Breast epithelium (tissue), 4 donors: ENCODE measurements at places on chromosomes 3 and 15. TPM values are rescaled to one million over a fixed set of nuclear protein-coding genes. Genes with fewer than 3 reads are reported as not detected.

C2CD4B gene
- total RNA-seq, result 2.5 TPM

UROC1 gene
- not detected for total RNA-seq

GRCh38 chr15:39886418-39886817, 33.6 kb downstream of the GPR176 start:
- H3K27ac ChIP-seq, result no peak overlapping the region
- no peaks in the 10 kb centered on the region for H3K36me3 ChIP-seq
- no peaks in the 10 kb centered on the region for H3K27me3 ChIP-seq
- no peaks in the 10 kb centered on the region for H3K4me1 ChIP-seq
- DNase-seq, result no peak
- no peak overlapping the region for H3K4me3 ChIP-seq

FEZF2 gene
- not detected for total RNA-seq

- H3K27me3 ChIP-seq, result no peaks in the 10 kb centered on the region
- H3K36me3 ChIP-seq, result no peaks in the 10 kb centered on the region
- H3K4me1 ChIP-seq, result no peaks in the 10 kb centered on the region
Observed at GRCh38 chr3:153334558-153334957, 172.5 kb downstream of the RAP2B start.

DNA sequence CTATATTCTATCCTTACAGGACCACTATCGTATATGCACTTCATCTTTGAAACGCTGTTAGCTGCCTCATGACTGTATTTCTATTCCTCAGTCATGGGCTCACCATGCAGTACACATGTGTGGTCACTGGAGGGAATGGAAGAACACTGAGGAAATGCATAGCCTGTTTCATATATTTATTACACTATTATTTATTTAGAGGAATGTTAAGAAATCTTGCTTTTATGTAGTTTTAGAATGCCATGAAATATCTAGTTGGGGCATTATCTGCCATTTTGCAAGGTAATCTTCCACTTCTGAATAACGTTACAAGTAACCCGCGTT, 155.7 kb downstream of the IGF1R start:
- H3K4me1 ChIP-seq, result no peaks in the 10 kb centered on the region
- no peaks in the 10 kb centered on the region for H3K27me3 ChIP-seq
- DNase-seq, result no peak
- no peaks in the 10 kb centered on the region for H3K36me3 ChIP-seq
- no peak overlapping the region for H3K27ac ChIP-seq

DNA sequence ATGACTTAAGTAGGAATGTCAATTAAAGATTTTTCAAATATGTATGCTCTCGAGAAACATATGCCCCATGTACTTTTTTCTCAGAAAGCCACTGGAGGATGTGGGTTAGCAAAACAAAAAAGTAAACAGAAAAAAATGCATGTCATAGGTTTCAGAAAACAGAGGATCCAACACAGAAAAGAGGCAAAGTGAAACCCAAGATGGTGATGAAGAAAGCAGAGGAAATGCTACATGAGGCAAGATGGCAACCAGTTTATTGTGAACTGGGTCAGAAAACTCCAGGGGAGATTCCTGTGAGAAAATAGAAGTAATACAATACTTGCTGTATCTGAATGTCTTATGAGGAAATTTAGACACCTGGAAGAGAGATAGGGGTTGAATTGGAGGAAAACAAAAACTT, 30.8 kb upstream of the EOMES start:
- no peaks in the 10 kb centered on the region for H3K36me3 ChIP-seq
- no peaks in the 10 kb centered on the region for H3K27me3 ChIP-seq
- no peak overlapping the region for H3K27ac ChIP-seq
- H3K4me3 ChIP-seq, result no peak overlapping the region
- H3K4me1 ChIP-seq, result no peaks in the 10 kb centered on the region

DNA sequence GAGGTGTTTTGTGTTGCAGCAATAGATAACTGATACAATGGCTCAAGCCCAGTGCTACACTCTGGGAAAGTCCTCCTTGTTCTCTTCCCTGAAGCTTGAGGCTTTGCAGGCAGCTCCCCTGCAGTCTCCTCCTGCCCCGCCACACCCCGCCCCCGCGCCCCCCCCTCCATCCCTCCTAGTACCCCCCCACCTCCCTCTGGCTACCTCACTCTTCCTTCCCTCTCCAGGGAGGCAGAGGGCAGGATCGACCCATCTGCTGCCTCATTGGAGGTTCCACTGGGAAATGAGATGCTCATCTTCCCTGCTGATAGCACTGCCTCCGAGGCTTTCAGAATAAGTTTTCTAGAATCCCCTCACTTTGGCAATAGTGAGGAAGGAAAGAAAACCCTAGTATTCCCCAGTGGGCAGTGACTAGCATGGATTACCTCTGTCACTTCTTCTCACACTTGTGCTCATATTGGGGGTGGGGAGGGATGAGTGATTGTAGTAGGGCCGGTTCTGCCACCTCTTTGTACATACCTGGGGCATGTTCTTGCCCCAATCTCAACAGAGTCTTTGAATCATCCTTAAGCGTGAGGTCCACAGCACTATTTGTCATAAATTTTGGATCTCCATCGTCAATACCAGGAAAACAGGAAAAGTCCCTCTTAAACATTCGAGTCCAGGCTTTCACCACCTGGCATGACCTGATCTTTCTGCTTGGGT, 16.3 kb upstream of the RAB7A start:
- no peak for DNase-seq
- no peaks in the 10 kb centered on the region for H3K4me1 ChIP-seq
- peak overlapping the region; percentile 58 for H3K27ac ChIP-seq
- no peaks in the 10 kb centered on the region for H3K27me3 ChIP-seq

PLSCR2 gene
- not detected for total RNA-seq

CAMK2N2 gene
- not detected for total RNA-seq

DNA sequence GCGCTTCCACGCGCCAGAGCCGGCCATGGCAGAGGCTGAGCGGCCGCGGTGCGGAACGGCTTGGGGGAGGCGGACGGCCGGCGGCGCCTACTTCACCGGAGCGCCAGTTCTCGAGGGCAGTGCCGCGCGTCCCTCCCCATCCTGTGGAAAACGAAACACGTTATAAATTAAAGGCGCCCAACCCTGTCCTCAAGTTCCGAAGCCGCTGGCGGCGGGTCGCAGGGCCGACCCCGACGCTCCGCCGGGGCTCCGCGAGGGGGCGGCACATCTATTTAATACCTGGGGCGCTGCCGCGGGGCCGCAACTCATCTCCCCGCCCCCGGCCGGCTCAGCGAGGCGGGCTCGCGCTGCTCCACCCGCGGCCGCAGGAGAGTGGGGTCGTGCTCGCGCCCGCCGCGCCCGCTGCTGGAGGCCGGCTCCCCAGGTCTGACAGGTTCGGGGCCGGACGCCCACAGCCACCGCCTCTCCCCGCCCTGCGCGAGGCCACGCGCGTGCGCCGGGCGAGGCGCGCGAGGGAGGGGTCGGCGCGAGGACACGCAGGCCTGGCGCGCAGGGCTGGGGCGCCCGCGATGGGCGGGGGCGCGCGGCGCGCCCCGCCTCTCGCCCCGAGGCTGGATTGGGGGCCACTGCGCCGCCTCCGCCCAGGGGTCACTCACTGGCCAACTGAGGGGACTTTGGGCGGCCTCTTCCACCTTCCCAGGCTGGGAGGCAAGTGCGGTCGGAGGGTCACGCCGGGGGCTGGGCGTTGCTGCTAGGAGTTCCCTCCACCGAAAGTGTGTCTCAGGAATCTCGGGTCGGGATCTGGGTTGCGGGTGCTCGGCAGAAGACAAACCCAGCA, at the start of gene SLC30A4:
TSS of gene SLC30A4 (minus strand) at position 428 of the 838 bp plus-strand sequence. CDS start at position 27, 401 bp downstream.
- peak within 1 kb of the TSS; percentile 80 for H3K4me3 ChIP-seq
- no peaks in the 10 kb centered on the region for H3K36me3 ChIP-seq
- H3K4me1 ChIP-seq, result no peaks in the 10 kb centered on the region
- no peaks in the 10 kb centered on the region for H3K27me3 ChIP-seq
- DNase-seq, result peak; percentile 58

DNA sequence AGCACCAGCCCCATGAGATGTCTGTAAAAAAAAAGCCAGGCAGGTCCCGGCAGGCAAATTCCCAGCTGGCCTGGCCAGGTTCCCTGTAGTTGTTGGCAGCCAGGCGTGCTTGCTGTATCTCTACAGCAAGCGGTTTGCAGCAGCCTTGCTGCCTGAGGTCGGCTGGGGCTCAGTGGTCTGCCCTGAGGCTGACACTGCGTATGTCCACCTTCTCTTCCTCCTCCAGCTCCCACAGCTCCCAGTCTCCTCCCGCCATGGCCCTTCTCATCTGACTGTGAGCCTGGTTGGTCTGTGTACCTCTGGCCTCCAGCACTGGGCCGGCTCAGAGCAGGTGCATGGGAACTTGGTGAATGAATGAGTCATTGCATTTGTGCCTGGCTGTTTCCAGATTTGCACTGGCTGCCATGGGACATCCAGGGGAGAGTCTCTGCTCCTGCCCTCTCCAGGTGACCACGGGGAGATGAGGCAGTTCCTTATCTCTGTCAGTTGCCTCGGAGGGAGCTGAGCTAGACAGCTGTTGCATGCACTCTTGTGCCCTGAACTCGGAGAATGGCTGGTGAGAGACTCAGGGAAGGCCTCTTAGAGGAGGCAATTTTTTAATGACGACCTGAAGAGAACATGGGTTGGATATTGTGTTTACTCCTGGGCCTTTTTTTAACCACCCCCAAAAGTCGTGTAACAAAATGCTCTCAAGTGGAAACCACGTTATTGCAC, 43.0 kb downstream of the SPSB4 start:
- no peak overlapping the region for H3K4me3 ChIP-seq
- no peaks in the 10 kb centered on the region for H3K27me3 ChIP-seq
- DNase-seq, result no peak
- H3K27ac ChIP-seq, result no peak overlapping the region

DNA sequence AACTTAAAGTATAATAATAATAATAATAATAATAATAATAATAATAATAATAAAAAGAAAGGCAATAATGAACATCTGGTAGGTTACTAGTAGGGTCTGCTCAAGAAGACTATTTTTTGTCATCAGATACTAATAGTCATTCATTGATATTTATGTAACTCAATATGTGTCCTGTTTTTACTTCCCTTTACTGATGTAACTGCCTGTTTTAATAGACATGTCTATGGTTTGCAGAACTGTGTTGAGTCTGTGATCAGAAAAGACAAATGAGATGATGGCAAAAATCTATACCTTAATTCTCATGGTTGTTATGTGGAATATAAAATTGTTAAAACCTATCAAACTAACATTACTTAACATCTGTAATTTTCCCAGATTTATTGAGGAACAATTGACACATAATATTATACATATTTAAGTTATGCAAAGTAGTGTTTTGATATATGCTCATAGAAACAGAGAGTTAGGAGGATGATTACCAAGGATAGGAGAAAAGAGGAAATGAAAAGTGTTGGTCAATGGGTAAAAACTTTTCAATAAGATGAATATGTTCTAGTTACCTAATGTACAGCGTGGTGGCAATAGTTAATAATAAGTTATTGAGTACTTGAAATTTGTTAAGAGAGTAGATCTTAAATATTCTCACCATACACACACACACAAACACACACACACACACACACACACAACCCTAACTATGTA, 699.4 kb downstream of the ZPLD1 start:
- no peaks in the 10 kb centered on the region for H3K4me1 ChIP-seq
- H3K4me3 ChIP-seq, result no peak overlapping the region
- H3K27me3 ChIP-seq, result no peaks in the 10 kb centered on the region
- H3K36me3 ChIP-seq, result no peaks in the 10 kb centered on the region
- DNase-seq, result no peak

DNA sequence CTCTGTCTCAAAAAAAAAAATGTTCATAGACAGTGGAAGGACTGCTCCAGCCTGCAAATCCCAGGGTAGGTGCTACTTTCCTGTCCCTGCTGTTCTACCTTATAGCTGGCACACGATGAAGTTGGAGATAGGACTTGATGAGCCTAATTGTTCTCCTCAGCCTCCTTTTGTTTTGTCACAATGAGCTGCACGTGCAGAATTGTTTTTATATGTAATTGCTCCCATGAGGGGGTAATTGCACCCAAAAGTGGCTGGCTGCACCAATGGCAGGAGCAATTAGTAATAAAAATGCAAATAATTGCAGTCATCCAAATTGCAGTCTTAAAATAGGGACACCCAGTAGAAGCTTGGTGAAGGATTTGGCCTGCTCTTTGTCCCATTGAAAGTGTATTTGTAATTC, 63.0 kb upstream of the PFN2 start:
- DNase-seq, result no peak
- H3K4me3 ChIP-seq, result no peak overlapping the region
- H3K36me3 ChIP-seq, result no peaks in the 10 kb centered on the region
- H3K27ac ChIP-seq, result no peak overlapping the region
- no peaks in the 10 kb centered on the region for H3K27me3 ChIP-seq

DNA sequence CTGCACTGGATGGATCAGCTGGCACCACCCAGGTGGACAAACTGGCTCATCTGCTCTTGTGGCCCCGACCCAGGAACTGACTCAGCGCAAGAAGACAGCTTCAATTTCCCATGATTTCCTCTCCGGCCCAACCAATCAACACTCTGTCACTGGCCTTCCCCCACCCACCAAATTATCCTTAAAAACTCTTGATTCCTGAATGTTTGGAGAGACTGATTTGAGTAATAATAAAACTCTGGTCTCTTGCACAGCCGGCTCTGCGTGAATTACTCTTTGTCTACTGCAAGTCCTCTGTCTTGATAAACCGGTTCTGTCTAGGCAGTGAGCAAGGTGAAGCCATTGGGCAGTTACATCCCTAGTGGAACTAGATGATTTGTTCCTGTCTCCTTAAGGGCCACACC, 16.1 kb downstream of the BDH1 start:
- peak overlapping the region; percentile 56 for H3K27ac ChIP-seq
- peak; percentile 62 for DNase-seq
- no peak overlapping the region for H3K4me3 ChIP-seq
- no peaks in the 10 kb centered on the region for H3K36me3 ChIP-seq
- H3K4me1 ChIP-seq, result no peaks in the 10 kb centered on the region

- no peak overlapping the region for H3K4me3 ChIP-seq
- H3K36me3 ChIP-seq, result no peaks in the 10 kb centered on the region
- H3K27me3 ChIP-seq, result no peaks in the 10 kb centered on the region
- H3K4me1 ChIP-seq, result no peaks in the 10 kb centered on the region
- no peak overlapping the region for H3K27ac ChIP-seq
Observed at GRCh38 chr3:136712941-136713340, 39.2 kb downstream of the STAG1 start.

- H3K27ac ChIP-seq, result no peak overlapping the region
- H3K4me1 ChIP-seq, result no peaks in the 10 kb centered on the region
- no peak overlapping the region for H3K4me3 ChIP-seq
- DNase-seq, result no peak
- no peaks in the 10 kb centered on the region for H3K36me3 ChIP-seq
Observed at GRCh38 chr15:31412824-31413223, 86.2 kb downstream of the KLF13 start.

GRCh38 chr3:94394885-94395284, 332.0 kb downstream of the NSUN3 start:
- H3K4me1 ChIP-seq, result no peaks in the 10 kb centered on the region
- H3K27me3 ChIP-seq, result no peaks in the 10 kb centered on the region
- DNase-seq, result no peak
- H3K36me3 ChIP-seq, result no peaks in the 10 kb centered on the region

- peak overlapping the region; percentile 35 for H3K4me3 ChIP-seq
- no peaks in the 10 kb centered on the region for H3K36me3 ChIP-seq
- peak overlapping the region; percentile 4 for H3K27ac ChIP-seq
Observed at GRCh38 chr15:49423901-49424550, 984 bp downstream of the FGF7 start.
